Stimulated activated CD4-positive, alpha-beta T cell treated with anti-CD3 and anti-CD28 coated beads, Interleukin-12 subunit alpha, Interleukin-12 subunit beta, amount 100 ng/mL, for 24 hours (primary cell): ENCODE measurements at places on chromosomes 2 and 18.

GRCh38 chr18:44880170-44880569 is 199.5 kb downstream of the SETBP1 start:
- DNase-seq = no peak

- no peak for DNase-seq
These were observed 52.9 kb upstream of the RPL31 start for GRCh38 chr2:100948942-100949811.

- DNase-seq = no peak
These were observed 1023.0 kb upstream of the ACVR2A start for GRCh38 chr2:146821836-146822316.

- DNase-seq = no peak
These were observed 34.7 kb upstream of the CALCRL start for GRCh38 chr2:187482796-187483195.

GRCh38 chr18:51235009-51235789 is 37.7 kb upstream of the MEX3C start:
- peak; percentile 19 for DNase-seq

DNA sequence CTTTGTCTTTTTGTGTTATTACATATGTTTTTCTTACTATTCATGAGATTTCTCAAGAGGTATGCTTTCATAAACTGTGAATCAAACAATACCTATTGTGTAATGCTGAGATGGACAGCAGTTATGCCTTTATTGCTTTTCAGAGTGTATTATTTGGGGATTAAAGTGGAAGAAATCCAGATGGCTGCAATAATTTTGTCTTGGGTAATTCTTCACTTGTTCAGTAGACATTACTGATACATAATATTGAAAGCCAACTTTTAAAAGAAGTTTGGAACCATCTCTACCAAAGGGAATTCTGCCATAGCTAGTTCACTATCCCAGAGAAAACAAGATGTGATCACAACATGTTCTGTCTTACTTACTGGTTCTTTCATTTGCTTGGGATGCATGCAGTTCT is 253.4 kb upstream of the ZSWIM2 start:
- DNase-seq = no peak

- no peak for DNase-seq
These were observed 139.2 kb downstream of the LAMA3 start for GRCh38 chr18:23828426-23828825.

GRCh38 chr18:7566567-7567473 is at the start of gene PTPRM:
PTPRM (plus strand) TSS chr18:7567316; CDS start chr18:7567819, 503 bp downstream.
- no peak for DNase-seq

DNA sequence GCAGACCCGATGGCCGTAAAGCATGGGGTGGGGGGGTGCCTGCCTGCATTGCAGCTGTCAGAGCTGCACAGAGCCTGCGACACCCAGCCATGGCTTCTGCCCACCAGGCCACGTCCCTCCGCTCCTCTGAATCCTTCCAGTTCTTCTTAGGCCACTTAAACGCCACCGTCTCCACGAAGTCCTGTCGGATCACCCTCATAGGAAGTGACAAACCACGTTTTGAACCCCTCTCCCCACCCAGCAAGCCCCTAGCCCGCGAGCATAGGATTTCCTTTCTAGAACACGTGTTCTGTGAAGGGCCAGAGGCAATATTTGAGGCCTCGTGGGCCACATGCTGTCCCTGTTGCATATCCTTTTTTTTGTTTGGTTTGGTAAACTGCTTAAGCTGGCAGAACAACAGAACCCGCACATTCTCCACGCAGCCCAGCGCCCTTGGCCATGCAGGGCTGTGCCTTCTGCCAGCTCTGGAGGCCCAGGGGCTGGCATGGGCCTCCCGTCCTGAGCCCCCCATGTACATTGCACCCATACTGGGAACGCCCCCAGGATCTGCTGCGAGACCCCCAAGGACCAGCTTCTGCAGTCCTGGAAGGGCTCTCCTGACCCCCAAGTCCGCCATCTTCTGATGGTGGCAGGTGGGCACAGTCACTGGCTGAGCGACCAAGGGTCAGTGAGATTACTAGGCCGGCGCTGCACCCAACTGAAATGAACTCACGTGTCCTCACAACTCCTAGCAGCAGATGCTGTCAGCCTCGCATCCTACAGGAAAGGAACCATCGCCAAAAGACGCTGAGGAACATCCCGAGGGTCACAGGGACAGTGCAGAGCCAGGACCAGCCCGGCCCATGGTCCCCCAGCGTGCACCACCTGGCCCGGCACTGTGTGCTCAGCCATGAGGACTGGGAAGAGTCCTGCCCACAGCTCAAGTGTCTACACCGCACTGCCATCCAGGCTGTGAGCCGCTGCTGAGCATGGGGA is 35.1 kb downstream of the ADI1 start:
- DNase-seq = no peak

GRCh38 chr18:22210311-22210754 is 40.9 kb downstream of the GATA6 start:
- DNase-seq = no peak

DNA sequence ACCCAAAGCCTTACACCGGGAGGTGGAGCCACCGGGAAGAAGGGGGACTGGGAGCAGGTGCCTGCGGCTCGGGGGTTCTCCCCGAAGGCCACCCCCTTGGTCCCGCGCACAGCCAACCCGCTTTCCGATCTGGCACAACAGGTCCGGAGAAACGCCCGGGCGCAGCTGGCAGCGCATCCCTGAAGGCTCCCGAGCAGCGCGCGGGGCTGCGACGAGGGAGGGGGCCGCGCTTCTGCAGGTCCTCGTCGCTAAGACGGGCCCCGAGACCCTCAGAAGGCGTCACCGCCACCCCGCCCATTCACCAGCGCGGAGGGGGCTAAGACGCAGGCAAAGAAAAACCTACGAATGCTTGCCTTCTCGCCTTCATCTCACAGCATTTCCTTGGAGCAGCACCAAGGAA is 1.8 kb downstream of the CBLN2 start:
- no peak for DNase-seq

GRCh38 chr2:30472326-30472725 is 25.3 kb downstream of the LCLAT1 start:
- no peak for DNase-seq

DNA sequence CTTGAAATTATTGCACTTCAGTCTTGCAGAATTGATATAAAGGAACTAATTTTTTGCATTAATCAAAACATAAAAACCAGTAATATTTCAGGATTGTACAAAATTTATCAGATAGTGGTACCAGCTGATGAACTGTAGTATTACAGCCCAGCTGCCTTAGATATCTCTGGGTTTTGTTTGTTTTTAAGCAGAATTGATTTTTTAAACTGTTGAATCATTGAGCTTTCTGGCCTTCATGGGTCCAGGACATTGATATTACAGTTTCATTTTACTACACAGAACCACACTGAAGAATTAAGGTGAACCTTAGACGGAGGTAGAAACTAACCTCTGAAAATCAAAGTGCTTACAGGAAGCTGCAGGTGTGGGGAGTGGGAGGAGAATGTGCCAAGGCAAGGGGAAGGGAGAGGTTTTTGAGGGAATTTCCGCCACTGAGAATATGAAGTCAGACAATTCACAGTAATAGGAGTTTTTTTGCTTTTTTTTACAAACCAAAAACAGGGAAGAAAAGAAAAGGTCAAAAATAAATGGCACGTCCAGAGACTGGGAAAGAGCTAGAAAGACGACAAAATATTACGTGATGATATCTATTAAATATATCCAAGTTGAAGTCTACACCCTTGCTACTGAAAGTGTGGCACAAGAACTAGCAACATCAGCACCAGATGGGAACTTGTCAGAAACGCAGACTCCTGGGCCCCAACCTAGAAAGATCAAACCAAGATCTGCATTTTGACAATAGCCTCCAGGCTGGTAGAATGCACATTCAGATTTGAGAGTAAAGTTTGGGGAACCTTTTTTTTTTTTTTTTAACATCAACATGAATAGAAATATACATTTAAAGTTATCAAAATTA is 40.8 kb upstream of the SPAG16 start:
- DNase-seq = no peak

DNA sequence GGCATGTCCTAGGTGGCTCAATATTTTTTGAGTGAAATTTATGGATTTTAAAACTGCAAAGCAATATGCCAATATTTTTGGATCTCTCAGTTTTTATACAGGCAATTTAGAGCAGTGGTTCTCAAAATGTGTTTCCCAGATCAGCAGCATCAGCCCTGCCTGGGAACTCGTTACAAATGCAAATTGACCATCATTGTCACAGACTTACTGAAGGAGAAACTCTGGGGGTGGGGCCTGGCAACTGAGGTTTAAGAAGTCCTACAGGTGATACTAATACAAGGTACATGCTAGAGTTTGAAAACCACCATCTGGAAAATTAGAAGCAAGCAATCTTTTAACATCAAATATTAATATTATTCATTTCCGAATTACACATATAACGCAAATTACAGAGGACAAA is 215.6 kb upstream of the PID1 start:
- DNase-seq = no peak

DNA sequence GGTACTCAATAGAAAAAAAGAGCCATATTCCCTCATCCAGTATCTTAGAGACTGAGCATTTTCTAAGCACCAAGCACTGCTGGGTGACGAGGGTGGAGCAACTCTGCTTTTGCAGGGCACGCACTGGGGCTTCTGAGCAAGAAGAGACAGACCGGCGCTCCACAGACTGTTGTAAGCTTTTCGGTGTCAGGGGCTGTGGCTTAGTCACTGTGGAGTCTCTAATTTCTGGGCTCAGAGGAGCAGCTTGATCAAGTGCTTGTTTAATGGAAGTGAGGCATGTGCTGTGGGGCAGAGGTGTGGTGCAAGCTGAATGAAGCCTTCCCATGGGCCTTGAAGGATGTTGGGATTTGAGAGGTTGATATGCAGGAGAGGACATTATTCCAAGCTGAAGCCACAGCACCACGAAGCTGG is 227.1 kb downstream of the MYCN start:
- no peak for DNase-seq

DNA sequence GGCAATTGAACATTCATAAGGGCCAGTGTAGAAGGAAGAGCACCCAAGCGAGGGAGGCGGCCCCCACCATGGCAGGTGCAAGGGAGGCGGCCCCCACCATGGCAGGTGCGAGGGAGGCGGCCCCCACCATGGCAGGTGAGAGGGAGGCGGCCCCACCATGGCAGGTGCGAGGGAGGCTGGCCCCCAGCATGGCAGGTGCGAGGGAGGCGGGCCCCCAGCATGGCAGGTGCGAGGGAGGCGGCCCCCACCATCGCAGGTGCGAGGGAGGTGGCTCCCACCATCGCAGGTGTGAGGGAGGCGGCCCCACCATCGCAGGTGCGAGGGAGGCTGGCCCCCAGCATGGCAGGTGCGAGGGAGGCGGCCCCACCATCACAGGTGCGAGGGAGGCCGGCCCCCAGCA is 24.7 kb upstream of the GPC1 start:
- DNase-seq = no peak

- no peak for DNase-seq
These were observed 288.5 kb downstream of the TNS1 start for GRCh38 chr2:217714287-217714751.

DNA sequence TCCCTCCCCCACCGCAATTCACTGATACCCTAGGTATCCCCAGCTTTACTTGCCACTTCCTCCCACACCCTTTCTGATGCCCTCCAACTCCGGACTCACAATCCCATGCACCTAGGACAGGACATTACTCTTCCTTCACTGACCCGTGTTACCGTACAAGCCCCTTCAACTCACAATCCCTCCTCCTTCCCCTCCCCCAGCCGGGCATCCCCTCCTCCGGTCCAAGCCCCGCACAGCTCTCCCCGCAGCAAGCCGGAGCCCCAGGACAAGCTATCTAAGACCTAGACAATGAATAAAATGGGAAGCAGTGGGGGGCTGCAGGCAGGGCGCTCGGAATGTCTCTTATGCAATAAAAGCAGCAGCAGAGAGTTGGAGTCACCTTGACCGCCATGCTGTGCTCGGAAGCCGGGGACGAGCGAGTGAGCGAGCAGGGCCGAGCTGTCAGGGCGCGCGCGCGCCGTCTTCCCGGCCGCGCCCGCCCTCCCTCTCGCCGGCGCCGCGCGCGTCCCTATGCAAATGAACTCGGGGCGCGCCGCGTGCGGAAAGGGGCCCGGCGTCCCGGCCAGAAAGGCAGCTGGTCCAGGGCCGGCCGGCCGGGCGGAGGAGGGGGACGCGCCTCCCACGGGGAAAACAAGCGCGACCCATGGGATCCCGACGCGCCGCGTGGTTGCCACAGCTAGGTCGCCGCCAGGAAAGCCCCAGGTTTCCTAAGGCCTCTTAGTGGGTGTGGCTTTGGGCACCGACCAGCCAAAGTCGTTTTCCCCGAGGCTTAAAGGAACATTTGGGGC is at the start of gene SLC25A12:
TSS of gene SLC25A12 (minus strand) at position 421 of the 788 bp plus-strand sequence. CDS start at position 391, 30 bp downstream.
- DNase-seq = peak; percentile 69

- DNase-seq = peak; percentile 43
These were observed 36.5 kb upstream of the GLS start for GRCh38 chr2:190843890-190844699.

GRCh38 chr2:204116159-204116792 is 179.7 kb downstream of the ICOS start:
- DNase-seq = no peak

DNA sequence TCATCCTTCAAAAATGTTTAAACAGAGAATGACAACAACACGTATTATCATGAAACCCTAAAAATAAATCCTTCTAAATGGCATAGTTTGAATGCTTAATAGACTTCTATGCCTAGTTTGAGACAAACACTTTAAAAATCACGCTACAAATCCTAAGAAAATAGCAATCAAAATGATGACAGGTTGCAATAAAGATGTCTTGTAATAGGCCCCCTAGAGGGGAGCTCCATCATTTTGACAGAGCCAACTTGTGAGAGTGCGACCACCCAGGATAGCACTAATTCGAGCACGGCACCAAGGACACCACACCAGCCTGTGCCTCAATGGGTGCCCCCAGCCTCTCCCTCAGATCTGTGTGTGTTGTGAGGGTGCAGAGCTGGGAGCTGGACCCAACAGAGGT is 241.3 kb upstream of the PXDN start:
- no peak for DNase-seq

DNA sequence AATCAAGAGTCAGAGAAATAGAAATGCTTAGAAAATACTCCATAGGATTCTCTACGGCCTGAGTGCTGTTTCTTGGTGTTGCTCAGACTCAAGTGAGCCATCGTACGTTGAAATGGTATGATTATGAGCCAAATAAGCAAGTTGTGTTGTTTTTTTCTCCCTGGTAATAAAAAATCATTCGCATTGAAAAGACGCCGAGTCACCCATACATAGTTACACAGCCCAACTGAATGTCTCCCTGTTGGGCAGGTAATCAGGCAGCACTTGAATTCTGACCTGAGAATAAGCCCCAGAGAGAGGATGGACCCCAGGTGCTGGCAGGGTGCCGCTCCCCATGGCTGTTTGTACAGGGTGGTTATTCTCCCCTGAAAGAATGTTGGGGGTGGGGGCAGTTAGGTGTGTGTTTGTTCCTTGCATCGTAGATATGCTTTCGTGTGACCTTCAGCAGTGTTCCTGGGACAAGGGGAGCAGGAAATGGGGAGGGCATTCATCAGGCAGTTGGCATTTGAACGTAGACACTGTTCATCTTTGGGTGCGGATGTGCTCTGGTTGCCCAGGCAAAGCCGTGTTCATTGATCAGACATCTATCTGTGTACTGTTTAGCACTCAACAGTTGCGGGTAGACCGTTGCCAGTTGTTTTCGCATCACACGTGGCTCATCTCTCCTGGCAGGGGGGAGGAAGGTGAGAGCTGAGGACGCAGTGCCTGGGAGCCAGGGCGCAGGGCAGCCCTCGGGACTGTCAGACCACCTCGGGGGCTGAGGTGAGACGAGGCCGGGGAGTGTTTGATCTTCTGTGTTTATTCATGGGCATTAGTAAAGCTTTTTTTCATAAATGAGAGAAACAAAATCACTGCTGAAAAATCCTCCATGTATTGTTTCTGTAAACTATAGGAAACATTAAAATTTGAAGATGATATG is 27.3 kb downstream of the MTCL1 start:
- DNase-seq = no peak

- no peak for DNase-seq
These were observed 57.1 kb downstream of the PDK1 start for GRCh38 chr2:172613040-172613439.
